ENCODE measurements at places on chromosomes 2 and 18.

GRCh38 chr2:237978058-237978712, 11.4 kb downstream of the UBE2F start:
- no peak for DNase-seq

- peak; percentile 72 for DNase-seq
These were observed 114.5 kb downstream of the INSIG2 start for GRCh38 chr2:118202707-118203303.

DNA sequence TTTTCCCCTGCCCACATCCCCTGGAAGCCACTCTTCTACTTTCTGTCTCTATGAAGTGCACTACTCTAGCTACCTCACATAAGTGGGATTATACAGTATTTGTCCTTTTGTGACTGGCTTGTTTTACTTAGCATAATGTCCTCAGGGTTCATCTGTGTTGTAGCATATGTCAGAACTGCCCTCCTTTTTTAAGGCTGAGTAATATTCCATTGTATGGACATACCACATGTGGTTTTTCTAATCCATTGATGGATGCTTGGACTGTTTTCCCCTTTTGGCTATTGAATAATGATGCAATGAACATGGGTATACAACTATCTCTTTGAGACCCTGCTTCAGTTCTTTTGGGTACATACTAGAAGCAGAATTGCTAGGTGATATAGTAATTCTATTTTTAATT, 95.9 kb downstream of the PRKCE start:
- no peak for DNase-seq

DNA sequence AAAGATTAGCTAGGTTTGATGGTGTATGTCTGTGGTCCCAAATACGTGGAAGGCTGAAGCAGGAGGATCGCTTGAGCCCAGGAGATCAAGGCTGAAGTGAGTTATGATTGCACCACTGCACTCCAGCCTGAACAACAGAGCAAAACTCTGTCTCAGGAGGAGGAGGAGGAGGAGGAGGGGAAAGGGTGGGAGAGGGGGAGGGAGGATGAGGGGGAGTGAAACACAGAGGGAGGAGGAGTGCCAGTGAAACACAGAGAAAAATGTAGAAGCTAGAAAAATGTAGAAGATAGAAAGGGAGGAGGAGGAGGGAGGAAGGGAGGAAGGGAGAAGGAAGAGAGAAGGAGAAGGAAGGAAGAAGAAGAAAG, 387.5 kb downstream of the MTX2 start:
- DNase-seq, result no peak

DNA sequence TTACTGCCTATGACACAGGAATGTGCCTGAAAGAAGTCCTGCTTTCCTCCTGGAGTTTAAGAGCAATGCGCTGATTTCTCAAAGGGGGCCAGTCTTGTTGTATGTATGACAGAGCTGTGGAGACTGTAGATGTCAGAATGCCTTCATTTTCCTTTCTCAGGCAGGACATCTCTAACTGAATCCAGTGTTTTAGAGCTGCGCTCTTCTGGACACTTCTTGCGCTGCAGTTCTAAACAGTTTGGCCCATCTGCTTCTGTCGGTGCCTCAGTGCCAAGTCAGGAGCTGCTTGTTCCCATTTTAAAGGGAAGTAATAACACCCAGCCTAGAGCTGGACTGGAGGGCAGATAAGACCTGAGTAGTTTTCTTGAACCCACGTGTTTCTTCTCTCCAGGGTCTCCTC, 91.4 kb downstream of the ESCO1 start:
- no peak for DNase-seq

DNA sequence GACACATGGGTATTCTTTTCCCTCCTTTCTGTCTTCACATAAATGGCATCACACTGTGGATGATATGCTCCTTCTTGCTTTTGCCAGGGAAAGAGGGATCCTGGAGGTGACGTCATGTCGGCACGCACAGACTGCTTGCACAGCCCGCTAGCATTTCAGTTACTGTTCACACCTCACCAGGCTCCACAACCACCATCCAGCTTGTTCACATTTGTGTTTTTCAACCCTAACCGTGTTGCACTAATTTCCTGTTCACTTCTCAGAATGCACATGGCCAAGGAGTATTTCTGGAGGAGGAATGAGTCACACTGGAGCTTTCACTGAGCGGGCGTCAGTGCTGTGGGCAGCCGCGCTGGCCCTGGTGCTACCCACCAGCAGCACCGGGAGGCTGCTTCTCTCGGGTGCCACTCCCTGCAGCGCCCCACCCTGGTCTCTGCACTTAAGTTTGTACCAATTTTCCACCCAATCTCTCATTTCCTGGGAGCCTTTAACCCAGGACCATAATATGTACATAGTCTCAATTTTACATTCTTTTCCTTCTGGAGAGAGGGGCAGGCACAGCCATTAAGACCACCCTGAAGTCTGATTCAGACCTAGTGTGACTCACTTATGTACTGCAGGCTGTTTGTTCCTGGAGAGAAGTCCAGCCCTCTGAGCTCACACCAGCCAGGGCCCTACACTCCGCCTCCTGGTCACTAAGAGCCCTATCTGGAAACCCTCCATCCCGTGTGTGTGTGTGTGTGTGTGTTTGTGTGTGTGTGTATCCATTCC, 65.1 kb downstream of the MBP start:
- DNase-seq, result no peak

DNA sequence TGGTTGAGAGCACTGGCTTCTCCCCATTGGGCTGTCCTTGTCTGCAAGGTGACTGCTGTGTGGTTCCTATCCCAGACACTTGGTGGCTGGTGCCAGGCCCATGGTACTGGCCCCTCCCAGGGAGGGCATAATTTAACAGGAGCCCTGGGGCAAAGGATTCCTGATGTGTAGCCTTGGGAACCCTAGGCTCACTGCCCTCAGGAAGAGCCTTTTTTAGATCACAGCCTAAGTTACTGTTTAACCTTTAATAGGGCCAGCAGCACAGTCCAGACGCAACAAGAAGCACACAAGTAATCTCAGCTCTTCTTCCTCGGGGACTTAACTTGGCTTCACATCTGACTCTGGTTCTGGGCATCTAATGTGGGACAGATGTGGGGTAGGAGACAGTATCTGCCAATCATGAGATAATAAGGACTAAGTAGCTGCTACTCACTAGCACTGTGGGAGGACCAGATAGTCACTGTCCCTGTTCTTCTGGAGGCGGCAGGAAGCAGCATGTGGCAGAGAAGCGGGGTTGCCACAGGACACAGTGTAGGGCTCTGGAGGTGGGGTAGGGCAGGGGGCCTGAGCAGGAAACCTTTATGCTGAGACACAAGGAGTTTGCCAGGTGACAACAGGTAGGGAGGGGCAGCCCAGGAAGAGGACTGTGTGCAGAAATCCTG, 136.3 kb downstream of the TMEM17 start:
- no peak for DNase-seq

DNA sequence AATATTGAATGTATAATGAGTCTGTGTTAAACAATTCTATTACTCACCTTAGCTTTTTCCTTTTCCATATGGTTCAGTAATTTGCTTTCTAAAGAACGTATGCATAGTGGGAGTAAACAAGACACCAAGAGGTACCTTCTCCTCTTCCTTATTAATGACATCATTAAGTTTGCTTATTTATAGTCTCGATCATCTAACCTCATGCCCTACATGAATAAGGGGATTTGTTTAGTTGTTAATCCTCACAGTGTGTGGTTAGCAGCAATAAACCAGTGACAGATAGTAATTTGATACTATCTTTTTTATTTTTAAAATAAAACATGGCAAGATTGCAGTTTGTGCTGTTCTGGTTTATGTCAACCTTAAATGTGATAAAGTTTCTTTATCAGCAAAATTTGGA, 69.7 kb downstream of the COBLL1 start:
- DNase-seq, result no peak

DNA sequence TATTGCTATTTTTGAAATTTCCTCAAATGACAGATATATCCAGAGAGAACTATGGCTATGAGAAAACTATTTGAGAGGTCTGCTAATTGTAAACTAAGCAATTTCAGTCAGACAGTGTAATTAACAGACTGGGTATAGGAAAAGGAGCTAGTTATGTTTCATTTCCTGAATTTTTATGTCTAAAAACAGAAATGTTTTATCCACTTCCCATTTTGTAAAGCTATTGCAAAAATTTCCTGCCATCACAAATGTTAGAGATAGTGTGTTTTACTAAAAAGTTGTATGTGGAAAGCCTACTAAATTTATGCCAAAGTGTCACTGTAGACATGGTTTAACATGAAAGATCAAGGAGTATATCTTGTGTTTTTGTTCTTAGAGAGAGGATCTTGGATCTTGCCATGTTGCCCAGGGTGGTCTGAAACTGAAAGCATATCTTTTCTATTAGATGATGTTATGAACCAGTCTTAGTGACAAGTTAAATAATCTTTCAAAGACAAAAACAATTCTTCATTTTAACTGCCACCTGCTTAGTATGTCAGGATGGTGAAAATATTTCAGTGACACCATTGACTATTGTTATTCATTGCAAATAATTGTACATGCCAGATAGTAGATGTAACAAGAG, 40.5 kb upstream of the ITPRID2 start:
- DNase-seq, result no peak

GRCh38 chr2:238501311-238501710, 74.6 kb downstream of the ASB1 start:
- no peak for DNase-seq

GRCh38 chr2:8893978-8894820, 56.8 kb upstream of the KIDINS220 start:
- DNase-seq, result no peak

GRCh38 chr2:147595200-147595599, 249.6 kb upstream of the ACVR2A start:
- no peak for DNase-seq

DNA sequence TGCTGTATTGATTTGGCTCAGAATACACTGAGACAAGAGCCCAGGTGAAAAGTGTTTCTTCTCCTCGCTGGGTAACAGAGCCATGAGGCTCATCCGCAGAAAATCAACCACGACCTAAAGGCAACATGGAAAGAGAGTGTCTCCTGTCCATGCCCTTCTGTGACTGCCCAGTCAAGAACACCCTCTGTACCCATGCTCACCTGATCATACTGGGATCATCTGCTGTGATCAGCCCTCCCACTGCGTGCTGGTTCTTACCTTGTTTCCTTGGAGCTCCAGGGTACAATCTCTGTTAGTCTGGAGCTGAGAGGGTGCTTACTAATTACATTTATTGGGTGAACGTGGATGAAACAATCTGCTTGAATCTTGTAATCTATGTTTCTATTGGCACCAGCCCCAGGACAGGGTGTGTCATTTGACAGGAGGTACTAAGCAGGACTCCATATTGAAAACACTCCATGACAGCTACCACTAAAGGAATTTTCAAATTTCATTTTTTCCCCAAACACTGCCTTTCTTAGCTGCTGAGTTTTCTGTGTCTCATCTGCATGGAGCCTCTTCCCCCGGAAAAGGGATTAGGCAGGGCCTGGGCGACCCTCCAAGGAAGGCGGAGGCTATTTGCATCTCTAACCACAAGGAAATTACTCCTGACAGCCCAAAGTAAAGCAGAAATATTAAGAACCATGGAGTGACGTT, 39.7 kb upstream of the GRP start:
- DNase-seq, result no peak

DNA sequence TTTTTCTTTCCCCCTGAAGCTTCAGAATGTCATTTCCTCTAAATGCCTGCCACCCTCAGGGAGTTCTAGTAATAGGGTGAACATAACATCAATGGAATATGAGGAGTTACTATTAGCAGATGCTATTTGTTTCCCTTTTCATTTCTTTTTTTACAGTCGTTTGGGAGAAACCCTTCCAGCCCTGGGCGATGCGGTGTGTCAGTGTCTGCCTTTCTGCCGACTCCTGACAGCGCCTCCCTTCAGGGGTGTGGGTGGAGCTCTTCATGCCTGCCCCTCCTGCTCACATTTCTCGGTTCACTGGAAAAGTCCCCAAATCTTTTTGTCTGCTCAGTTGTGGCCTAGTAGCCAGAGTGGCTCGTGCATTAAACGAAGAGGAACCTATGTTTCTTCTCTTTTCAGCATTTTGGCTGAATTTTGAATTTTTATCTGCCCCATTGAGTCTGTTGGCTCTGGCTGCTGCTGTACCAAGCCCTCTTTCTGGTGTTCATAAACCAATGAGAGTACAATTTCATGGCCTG, 72.3 kb downstream of the FMNL2 start:
- peak; percentile 64 for DNase-seq

- no peak for DNase-seq
These were observed 23.4 kb downstream of the AMER3 start for GRCh38 chr2:130778781-130779180.

DNA sequence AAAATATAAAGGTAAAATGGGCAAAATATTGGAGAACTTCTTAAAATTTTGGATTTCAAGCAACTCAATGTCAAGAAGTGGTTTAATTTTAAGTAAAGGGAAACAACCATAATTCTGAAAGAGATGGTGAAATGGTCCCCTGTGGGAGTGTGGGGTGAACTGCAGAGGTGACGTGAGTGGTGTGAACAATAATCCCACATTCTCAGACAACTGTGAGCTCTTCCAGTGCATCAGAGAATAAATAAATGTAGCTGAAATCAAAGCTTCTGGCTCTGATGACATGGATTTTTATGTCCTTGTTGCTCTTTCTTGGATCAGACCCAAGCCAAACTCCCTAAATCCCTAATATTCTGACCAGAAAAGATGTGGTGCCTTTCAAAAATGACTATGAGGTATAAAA, 672.7 kb downstream of the ZEB2 start:
- no peak for DNase-seq

- DNase-seq, result no peak
These were observed 33.6 kb downstream of the GLI2 start for GRCh38 chr2:120769076-120769786.

DNA sequence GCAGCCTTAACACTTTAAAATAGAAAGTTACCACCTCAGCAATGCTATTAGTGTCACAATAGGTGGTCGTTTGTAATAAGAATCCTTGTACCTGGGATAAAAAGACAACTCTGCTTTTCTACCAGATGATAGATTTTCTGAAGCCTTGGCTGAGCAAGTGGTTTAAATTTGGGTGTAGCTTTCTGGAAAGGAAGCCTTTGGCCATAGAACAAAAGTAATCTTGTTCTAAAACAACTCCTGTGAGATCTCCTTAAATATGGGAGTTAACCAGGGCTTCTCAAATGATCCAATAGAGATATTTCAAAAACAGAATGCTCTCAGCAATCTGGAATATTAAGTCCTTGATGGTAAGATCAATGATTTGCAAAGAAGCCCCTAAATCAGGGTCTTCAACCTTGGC, 261.6 kb downstream of the ZNF516 start:
- DNase-seq, result no peak

DNA sequence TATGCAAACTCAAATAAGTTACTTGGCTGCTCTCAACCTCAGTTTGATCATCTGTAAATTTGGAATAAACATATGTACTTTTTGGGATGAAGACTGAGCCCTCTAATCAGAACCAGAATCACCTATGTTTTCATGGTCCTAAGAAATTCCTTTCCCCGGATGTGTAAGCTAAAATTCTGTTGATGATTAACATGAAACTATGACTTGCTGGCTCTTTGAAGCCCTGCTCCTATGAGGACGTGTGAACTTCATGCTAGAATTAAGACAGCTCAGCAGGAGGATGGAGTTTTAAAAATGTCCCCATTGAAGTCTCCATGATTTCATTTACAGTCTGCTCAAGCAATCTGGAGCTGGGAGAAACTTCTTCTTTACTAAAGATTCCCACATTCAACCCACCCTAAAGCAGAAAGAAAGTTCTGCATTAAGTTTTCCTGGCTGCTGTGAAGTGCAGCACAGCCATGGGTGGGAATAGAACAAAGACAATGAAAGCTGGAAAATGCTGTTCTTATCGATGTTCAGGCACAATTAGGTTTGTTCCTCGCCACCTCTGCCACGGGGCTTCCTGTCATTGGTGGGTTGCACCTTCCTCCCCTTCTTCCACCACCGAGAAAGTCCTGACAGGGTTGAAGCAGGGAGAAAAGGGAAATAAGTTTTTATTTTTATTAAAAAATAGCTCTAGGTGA, 50.9 kb downstream of the ADCYAP1 start:
- no peak for DNase-seq

GRCh38 chr18:12307701-12308385, at the start of gene TUBB6:
TUBB6 (plus strand) TSS chr18:12308241; CDS start chr18:12308293, 52 bp downstream.
- DNase-seq, result peak; percentile 73
